ENCODE measurements at places on chromosomes 5 and 9. TPM values are rescaled to one million over a fixed set of nuclear protein-coding genes. Genes with fewer than 3 reads are reported as not detected.
A peak's percentile ranks its signal among the peaks of the same experiment; 100 is the strongest.

GRCh38 chr9:83413367-83413766, 124.8 kb downstream of the FRMD3 start:
- DNase-seq: no peak

DNA sequence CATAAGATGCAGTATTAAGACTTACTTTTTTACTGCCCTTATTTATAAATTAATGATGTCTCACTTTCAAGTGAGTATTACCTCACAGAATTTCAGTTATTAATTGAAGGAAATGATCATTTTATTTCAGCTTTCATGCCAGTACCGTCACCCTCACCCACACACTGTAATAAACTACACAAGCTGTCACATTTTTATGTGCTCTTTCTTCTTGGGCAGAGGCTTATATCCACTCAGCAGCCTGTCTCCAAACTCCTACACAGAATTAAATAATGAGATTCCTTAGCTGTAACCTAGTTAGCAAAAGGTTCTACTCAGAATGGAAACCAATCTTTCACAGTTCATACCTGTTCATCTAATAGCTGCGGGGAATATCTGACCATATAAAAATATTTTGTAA, 1915.8 kb upstream of the CDH6 start:
- no peak for DNase-seq

- DNase-seq: no peak
Observed at GRCh38 chr9:89247431-89248353, 63.3 kb upstream of the CKS2 start.

DNA sequence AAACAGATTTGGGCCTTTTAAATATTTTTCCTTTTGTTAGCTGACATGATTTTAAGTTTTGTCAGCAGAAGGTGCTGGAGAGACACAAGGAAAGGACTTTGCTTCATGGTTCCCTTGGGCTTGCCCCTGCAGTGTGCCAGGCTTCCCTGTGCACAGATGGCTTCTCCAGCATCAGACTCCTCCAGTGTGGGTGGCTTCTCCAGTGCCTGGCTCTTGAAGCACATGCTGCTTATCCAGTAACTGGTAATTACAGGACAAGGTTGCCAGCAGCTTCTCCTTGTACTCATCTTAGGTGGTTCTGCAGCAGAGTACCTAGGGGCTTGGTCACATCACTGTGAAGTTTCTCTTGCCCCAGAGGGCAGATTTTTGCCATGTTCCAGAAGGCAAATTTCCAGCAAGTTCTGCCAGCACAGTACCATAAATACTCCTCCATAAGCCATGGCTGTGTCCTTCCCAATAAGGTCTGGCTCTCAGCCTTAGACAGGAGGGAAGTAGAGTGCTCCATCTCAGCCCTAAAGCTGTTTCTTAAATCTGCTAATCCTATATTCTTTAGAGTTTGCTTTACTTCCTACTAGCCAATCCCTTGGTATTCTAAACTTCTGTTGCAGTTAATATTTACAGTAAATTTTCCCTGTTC, 62.4 kb downstream of the PJA2 start:
- no peak for DNase-seq

- no peak for DNase-seq
Observed at GRCh38 chr9:124320062-124320973, 62.6 kb downstream of the NEK6 start.

GRCh38 chr5:101435768-101436167, 532.7 kb upstream of the ST8SIA4 start:
- DNase-seq: no peak

- DNase-seq: no peak
Observed at GRCh38 chr5:132239776-132240175, 12.1 kb upstream of the P4HA2 start.

- no peak for DNase-seq
Observed at GRCh38 chr5:59286510-59286909, 607.0 kb downstream of the PDE4D start.

GRCh38 chr5:170523142-170523551, 19.3 kb downstream of the KCNIP1 start:
- DNase-seq: no peak

- DNase-seq: no peak
Observed at GRCh38 chr5:126446498-126447224, 23.5 kb downstream of the GRAMD2B start.

GRCh38 chr9:16315720-16316119, 554.8 kb downstream of the BNC2 start:
- no peak for DNase-seq

- peak; percentile 51 for DNase-seq
Observed at GRCh38 chr5:179264053-179264782, 81.0 kb downstream of the ADAMTS2 start.

DNA sequence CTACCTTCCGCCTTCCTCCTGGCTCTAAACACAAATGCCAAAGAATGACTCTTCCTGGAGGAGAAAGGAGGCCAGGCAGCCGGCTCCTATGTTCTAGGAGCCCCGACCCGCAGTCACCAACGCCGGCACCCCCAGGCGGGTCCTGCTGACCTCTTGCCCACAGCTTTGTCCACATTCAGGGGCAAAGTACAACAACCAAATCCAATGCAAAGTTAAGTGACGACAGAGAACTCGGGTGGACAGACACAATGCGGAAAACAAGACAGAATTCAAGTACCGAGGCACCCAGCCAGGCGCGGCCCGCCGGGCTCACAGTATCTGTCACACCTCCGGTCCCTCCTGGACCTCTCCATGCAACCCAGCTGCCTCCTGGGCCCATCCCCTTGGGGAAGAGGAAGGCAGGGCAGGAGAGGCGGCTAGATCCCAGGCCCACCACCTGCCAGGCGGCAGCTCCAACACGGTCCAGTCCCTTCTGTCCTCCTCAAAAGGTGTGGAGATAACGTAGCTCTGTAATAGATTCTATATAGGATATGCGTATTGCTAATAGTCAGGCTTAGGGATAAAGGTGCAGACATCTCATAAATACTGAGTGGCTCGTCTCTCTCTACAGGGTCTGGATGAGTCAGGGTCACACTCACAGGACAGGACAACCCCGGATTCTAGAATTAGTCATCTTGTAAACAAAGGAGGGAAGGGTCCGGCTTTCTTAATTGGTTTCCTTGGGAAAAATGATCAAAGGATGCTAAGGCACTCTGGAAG, 46.9 kb upstream of the UBAC1 start:
- DNase-seq: no peak

DNA sequence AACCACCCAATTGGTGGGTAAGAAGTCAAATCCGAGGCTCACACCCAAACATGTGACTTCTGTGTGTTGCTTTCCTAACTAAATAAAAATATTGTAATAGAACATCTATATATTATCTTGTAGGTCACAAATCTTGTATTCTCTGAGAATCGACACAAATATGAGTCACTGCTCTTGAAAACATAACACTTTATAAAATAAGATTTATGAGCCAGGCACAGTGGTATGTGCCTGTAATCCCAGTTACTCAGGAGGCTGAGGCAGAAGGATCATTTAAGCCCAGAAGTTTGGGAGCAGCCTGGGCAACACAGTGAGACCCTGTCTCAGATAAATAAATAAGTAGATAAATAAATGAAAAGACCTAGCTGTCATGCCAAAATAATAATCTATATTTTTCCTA, 624.1 kb downstream of the ANXA1 start:
- DNase-seq: no peak

GRCh38 chr5:73118391-73118973, 1.9 kb upstream of the TMEM171 start:
- DNase-seq: no peak

GRCh38 chr9:110623462-110624025, 44.0 kb upstream of the SVEP1 start:
- no peak for DNase-seq

DNA sequence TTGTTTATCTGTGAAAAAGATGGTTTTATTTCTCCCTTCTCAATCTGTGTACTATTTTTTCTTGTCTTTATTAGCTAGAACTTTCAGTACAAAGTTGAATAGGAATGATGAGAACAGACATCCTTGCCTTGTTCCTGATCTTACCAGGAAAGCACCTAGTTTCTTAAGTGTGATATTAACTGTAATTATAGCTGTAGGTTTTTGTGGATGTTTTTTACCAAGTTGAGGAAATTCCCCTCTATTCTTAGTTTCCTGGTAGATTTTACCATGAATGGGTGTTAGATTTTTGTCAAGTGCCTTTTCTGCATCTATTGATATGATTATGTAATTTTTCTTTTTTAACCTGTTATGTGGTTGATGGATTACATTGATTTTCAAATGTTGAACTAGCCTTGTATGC, 68.7 kb downstream of the KCNN2 start:
- no peak for DNase-seq

DNA sequence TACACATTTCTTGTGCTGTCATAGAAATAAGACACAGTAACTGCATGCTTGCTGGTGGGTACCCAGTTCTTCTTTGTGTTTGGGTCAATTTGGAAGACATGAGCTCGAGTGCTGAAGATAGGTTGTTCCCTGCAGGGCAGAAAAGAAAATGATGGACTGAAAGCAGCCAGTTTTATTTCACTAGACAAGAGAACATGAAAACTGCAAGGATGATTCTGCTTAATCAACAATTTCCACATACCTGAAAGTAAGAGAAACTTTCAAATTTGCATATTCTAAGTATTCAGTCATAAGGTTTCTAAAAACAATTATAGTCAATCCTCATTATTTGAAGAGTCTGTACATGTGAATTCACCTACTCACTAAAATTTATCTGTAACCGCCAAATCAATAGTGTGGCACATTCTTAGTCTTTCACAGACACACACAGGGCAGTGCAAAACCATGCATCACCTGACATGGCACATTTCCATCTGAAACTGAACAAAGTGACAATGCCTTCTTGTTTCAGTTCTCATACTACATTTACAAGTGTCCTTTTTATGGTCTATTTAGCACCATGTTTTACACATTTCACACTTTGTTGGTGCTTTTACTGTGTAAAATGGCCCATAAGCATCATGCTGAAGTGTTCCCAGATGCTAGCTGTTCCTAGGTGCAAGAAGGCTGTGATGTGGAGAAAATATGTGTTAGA, 56.9 kb downstream of the HOMER1 start:
- DNase-seq: no peak

- no peak for DNase-seq
Observed at GRCh38 chr5:158629591-158630312, 470.0 kb downstream of the EBF1 start.

DNA sequence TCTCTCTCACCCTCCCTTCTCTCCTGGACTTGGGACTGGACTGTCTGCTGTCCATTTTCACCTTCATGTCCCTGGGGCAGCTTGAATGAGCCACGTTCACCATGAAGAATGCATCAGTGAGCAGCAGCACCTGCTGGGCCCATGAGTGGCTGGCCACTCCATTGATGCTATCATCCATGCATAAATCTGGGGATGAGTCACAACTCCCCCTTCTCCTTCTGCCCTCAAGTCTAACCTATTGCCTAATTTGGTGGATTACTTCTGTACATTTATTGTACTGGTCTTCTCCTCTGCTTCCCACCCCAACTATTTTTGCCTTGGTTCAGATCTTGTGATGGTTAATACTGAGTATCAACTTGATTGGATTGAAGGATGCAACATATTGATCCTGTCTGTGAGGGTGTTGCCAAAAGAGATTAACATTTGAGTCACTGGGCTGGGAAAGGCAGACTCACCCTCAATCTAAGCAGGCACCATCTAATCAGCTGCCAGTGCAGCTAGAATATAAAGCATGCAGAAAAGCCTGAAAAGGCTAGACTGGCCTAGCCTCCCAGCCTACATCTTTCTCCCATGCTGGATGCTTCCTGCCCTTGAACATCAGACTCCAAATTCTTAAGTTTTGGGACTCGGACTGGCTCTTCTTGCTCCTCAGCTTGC, 46.7 kb downstream of the GDNF start:
- no peak for DNase-seq

GRCh38 chr9:38644601-38645000, 24.2 kb upstream of the ANKRD18A start:
- no peak for DNase-seq

DNA sequence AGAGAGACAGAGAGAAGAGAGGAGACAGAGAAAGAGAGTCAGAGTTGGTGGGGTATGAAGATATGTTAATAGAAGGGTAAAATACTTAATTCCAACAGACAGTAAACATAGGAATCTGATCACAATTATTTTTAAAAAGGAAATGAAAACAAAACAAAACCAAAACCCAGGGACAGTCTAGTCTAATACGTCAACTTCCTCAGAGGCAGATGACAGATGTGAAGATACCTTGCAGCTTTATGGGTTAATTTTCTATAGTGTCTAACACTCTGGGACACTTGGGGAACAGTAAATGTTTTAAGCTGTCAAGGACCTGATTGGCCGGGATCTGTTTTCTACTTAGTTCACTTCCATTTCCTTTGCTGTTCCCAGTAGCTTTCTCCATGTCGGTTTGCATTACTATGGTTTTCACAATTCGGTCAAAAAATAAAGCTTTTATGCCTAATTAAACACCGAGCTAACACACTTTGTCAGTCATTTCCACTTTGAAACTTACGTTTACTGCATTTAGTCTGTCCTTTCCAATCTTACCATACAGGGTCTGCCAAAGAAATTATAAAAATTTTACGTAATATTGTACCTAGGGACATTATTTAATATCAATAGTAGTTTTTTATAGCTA, 216.5 kb downstream of the MCTP1 start:
- no peak for DNase-seq

DNA sequence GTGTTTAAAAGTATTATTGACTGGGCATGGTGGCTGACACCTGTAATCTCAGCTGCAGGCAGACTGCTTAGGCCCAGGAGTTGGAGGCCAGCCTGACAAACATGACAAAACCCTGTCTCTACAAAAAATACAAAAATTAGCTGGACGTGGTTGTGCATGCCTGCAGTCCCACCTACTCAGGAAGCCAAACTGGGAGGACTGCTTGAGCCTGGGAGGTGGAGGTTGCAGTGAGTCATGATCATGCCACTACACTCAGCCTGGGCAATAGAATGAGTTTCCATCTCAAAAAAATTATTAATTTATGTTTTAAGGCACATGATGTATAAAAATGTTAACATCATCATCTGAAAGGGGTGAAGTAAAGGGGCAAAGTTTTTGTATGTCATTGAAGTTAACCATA, 49.7 kb upstream of the FNIP1 start:
- no peak for DNase-seq

GRCh38 chr5:115374057-115374775, 77.8 kb upstream of the CCDC112 start:
- DNase-seq: no peak

DNA sequence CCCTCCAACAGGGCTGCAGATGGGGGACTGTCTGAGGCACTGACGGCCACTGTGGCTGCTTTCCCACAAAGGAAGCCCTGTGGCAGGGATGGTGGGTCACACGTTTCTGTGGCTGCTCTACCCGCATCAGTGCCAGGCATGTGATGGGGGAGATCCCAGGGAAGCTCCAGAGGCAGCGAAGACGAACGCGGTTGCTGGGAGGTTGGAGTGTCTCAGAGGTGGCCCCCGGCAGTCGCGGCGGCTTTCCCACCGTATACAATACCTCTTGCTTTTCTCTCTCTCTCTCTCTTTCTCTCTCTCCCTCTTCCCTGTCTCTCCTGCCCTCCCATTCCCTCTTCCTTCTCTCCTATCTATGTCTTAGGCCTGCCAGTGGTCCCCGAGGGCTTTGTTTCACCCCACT, 56.7 kb downstream of the CYFIP2 start:
- no peak for DNase-seq

SLC45A2 gene
- total RNA-seq: 2.1 TPM

PCDHGA8 gene
- total RNA-seq: 1.3 TPM

MARCOL gene
- total RNA-seq: not detected

NDFIP1 gene
- total RNA-seq: 57.7 TPM

SVEP1 gene
- 7.9 TPM for total RNA-seq

LCN1 gene
- total RNA-seq: not detected

SKIC3 gene
- total RNA-seq: 83.4 TPM

STOM gene
- total RNA-seq: 30.7 TPM

TAF11L10 gene
- not detected for total RNA-seq

MAP1B gene
- total RNA-seq: 124 TPM

All from type B pancreatic cell (in vitro differentiated cells).